IPS-NIHi11 (cell line): ENCODE measurements at places on chromosomes 7 and 10.

DNA sequence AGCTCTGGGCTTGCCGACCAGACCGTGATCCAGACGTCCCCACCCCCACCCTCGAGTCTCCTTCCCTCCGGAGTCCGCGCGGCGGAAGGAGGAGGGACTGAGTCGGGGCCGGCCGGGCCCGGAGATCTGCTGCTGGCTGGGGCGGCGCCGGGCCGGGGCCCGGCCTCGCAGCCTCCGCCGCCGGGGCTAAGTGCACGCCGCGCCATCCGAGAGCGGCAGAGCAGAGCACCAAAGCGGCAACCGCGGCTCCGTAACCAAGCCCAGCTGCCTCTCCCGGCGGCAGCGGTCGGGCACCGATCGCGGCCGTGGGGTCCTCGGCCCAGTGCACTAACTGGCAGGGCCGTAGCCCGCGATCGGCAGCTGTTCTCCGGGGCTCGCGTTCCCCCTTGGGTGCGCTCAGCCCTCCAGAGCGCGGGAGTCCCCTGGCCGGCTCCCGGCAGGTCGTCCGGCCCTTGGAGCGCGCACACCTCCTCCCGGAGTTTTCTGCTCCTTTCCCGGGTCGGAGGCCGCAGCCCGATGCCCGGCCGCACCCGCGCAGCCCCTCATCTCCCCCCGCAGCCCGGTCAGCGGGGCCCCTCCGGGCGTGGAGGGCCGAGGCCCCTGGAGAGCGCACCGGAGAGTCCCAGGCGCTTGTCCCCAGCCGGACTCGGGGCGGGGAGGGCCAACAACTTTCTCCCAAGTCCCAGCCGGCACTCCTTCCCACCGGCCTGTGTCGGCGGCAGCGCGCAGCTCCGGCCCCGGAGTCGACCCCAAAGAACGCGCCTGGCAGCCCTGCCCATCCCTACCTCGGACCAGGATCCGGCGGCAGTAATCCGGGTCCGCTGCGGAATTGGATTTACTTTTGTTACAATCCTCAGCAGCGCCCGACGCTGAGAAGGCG, 799 bp downstream of the VAX1 start:
- peak; percentile 82 for DNase-seq

- no peak for DNase-seq
These were observed 27.3 kb downstream of the PDCD11 start for GRCh38 chr10:103423748-103424147.

DNA sequence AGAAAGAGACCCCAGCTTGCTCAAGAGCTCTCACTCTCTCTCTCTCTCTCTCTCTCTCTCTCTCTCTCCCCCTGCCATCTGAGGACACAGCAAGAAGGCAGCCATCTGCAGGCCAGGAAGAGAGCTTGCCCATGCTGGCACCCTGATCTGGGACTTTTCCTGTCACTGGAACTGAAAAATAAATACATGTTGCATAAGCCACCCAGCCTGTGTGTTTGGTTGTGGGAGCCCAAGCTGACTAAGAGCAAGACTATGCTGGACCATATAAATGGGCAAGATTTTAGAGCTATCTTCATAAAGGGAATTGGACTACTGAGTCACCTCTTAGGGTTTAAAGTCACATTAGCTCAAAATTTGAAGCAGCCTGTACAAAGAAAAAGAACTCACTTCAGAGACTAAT, 98.6 kb downstream of the SLC16A9 start:
- DNase-seq: no peak

DNA sequence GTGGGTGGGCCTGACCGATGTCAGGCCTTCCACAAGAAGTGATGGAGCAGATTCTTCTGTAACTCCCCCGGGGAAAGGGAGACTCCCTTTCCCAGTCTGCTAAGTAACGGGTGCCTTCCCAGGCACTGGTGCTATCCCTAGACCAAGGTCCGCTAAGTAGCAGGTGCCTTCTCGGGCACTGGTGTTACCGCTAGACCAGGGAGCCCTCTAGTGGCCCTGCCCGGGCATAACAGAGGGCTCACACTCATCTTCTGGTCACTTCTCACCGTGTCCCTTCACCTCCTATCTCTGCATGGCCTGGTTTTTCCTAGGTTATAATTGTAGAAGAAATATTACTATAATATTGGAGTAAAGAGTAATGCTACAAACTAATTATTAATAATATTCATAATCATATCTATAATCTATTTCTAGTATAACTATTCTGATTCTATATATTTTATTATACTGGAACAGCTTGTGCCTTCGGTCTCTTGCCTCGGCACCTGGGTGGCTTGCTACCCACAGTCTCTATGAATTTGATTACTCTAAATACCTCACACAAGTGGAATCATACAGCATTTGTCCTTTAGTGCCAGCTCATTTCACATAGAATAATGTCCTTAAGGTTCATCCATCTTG, 1378.7 kb downstream of the XPNPEP1 start:
- DNase-seq: peak; percentile 33

- DNase-seq: peak; percentile 36
These were observed 1.3 kb upstream of the BMPER start for GRCh38 chr7:33903791-33904680.

GRCh38 chr7:92043637-92044036, 90.6 kb downstream of the CYP51A1 start:
- DNase-seq: no peak

DNA sequence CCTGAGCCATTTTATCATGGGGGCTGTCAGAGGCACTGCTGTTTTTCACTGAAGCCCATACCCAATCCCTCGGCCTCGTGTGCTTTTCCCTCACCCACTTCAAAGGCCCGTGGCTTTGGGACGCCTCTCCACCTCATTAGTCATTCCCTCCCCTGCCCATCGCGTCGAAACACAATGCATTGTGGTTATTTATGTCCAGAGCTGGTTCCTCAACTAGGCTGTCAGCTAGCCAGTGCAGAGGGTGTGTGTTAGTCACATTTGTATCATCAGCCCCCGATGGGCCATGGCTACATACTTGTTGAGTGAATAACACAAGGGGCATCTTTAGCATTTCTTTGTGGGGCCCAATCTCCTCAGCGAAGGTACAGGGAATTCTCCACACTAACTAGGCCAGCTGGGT, 3.8 kb upstream of the CRCP start:
- no peak for DNase-seq

- no peak for DNase-seq
These were observed 3.8 kb upstream of the DMTF1 start for GRCh38 chr7:87148332-87148955.

DNA sequence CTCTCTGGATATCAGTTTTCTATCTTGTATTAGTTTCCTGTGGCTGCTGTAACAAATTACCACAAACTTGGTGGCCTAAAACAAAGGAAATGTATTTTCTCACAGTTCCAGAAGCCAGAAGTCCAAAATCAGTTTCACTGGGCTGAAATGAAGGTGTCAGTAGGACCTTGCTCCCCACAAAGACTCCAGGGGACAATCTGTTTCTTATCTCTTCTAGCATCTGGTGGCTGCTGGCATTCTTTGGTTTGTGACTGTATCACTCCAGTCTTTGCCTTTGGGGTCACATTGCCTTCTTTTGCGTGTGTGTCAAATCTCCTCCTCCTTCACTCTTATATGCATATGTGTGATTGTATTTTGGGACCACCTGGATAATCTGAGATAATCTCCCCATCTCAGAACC, 153.0 kb upstream of the PRPS1L1 start:
- DNase-seq: no peak

GRCh38 chr10:120555436-120555835, 98.4 kb downstream of the PLPP4 start:
- DNase-seq: no peak

DNA sequence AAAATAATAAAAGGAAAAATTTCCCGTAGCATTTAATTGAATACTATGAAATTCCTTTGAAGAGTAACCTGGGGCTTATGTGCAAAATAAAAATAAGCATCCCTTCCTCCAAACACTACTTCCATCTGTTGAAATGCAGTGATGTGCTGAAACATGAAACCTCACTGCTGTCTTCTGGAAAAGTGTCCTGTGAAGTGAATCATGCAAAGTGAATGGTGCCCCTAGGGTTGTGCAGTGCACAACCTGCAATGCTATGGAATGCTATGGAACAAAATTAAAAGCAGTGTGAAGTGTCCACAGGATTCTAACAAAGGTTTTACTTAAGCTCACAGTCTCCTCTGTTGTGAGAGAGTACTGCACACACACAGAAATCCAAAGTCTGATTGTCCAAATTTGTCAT, 480.9 kb downstream of the ETV1 start:
- no peak for DNase-seq

DNA sequence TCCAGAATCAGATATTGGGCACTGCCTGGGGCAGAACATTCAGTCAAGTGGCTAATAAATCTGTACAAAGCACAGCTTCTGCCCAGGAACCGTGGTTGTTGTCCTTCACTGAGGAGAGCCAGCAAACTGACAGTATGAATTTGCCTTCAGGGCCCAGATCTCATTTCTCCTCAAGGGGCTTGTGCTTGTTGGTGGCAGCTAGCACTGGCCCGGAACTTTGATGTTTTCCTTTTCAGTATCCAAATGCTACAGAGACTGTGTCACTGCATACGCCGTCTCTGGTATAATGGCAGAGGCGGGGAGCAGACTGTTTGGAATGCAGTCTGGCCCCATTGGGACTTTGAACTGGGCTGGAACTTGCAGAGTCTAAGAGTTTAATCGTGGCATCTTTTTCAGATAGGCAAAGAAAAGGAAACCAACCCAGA, 30.4 kb upstream of the ADD3 start:
- no peak for DNase-seq
